ENCODE measurements at places on chromosomes 2 and 18. TPM values are rescaled to one million over a fixed set of nuclear protein-coding genes. Genes with fewer than 3 reads are reported as not detected.

Gene CCDC88A
- total RNA-seq: 24.3 TPM

Gene CFC1
- not detected for total RNA-seq

Gene POTEI
- total RNA-seq: not detected

Gene COPS7B
- 43.0 TPM for total RNA-seq

Gene SLC9A4
- not detected for total RNA-seq

Gene TANC1
- total RNA-seq: 7.8 TPM

Gene FSHR
- total RNA-seq: not detected

Gene SDC1
- total RNA-seq: 148 TPM

Gene ITGA6
- 38.0 TPM for total RNA-seq

Gene WDCP
- 12.1 TPM for total RNA-seq

Gene MRPL33
- 349 TPM for total RNA-seq

Gene CSRNP3
- total RNA-seq: not detected

Gene SATB2
- total RNA-seq: 2.9 TPM

Gene CIB4
- 0.38 TPM for total RNA-seq

All from A549 treated with Mapracorat at 1 μM for 4 hours (cell line).